Mucosa of gallbladder (tissue), 1 donor: ENCODE measurements at places on chromosomes 6 and 20.

DNA sequence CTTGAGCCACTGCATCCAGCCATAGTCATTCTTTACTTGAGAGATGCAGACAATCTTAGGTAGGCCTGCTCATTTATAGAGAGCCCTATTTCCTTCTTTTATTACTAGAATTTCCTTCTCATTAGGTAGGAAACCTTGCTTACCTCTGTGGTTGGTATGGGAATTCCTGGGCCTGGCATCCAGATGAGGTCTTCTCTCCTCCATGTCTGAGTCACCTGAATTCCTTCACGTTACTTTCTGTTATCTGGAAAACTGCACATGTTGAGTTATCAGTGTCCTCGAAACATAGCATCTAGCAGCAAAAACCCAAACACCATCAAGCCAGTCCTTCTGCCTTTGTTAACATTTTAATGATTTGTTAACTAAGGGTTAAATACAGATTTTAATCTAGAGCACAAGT, 2.2 kb downstream of the ZNFX1 start:
- no peak for DNase-seq

DNA sequence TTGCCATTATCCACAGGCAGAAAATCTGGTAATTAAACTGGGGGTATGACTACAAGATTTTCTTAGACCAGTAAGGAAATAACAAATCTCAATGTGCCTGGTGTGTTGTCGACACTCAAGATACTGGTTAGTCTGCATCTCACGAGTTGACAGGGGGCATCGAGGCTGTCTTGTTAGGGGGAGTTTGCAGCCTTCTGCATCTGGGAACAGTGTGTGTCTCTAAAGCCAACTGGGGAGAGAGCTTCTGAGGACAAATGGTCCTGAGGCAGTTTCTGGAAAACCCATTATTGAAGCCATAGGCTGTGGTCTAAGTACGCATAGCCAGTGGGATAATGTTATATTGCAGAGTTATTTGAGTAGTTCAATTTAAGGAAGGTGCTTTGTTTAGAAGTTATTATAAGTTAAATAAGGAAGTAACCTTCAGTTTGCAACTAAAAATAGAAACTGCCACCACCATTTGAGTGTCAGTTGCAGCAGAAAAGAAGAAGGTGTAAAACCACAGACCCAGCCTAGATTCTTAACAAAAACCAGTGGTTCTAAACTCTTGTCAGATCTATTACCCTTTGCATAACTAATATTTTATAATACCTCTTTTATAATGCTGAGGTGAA, 15.4 kb upstream of the MAPK13 start:
- DNase-seq: no peak

GRCh38 chr20:60090631-60091030, 132.4 kb downstream of the CDH26 start:
- no peak for DNase-seq

GRCh38 chr20:44170816-44171410, 16.1 kb downstream of the JPH2 start:
- no peak for DNase-seq

DNA sequence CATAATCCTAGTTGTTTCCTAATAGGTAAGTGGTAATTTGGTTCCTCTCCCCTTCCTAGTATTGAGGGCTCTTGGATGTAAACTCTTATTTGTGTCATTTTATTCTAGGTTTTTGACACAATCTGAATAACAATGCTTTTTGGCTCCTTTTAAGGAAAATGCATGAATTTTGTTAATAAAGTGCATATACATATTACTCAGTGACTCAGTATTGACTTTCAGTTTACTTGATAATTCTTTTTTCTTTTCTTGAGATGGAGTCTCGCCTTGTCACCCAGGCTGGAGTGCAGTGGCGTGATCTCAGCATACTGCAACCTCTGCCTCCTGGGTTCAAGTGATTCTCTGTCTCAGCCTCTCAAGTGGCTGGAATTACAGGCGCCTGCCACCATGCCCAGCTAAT, 19.1 kb downstream of the ITCH start:
- no peak for DNase-seq

DNA sequence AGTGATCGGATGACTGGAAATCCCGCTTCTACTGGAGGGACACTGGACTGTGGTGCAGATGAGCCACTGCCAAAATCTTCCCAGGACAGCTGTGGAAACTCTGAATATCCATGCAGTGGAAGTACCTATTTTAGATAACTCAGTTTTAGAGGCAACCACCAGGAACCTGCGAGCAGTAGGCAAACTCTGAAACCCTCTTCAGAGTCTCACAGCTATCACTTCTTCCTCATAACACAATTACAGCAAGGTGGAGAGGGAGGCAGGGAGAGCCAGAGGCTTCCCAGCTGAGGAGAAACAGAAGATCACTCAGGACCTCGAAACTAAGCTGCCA, 322.8 kb upstream of the NT5E start:
- DNase-seq: no peak

- DNase-seq: no peak
Observed at GRCh38 chr6:13919861-13920260, 4.9 kb upstream of the RNF182 start.

GRCh38 chr6:108134213-108134970, 31.4 kb upstream of the NR2E1 start:
- DNase-seq: no peak

DNA sequence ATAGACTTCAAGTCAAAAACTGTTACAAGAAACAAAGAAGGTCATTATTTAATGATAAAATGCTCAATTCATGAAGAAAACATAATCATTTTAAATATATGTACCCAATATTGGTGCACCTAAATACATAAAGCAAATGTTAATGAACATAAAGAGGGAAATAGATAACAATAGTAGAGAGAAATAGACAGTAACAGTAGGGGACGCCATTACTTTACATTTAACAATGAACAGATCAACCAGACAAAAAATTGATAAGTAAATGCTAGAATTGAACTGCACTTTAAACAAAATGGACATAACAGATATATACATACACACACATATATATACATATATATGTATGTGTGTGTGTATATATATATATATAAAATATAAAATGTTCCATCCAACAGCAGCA, 37.4 kb downstream of the IL22RA2 start:
- DNase-seq: no peak

- no peak for DNase-seq
Observed at GRCh38 chr6:138525355-138525754, 26.1 kb upstream of the NHSL1 start.

DNA sequence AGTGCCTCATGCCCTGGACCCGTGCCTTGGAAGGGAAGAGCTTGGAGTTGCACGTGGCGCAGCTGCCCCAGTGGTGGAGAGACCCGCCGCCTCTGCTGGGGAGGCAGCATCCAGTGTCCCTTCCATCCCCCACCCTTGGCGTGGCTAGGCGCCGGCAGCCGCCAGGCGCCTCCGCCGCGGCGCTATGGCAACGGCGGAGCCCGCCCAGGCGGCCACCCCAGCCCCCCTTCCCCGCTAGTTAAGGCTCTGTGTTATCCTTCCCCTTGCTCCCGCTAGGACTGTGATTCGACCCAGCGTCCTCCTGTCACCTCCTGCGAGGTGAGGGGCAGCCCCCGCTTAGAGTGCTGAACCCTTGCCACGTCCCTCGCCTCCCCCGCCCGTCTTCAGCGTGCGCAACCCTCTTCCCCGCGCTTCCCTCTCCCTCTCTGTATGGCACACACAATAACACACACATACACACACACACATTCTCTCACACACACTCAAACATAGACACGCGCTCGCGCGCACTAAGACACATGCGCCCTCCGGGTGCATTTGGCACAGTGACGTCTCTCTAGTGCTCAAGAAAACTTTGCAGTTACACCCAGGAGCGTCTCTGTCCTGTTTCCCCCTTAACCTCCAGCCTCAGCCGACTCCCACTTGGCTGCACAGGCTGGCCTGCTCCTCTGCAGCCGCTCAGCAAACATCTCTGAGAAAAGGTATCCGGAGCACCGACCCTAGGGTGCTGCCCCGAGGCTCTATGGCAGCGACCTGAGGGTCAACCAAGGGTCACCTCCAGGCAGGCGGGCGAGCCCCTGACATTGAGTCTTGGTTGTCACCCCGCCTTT, 8.5 kb downstream of the GRIK2 start:
- DNase-seq: no peak

GRCh38 chr6:56933650-56934049, 21.3 kb upstream of the BEND6 start:
- DNase-seq: no peak

GRCh38 chr6:158011980-158012566, 30.4 kb downstream of the SYNJ2 start:
- DNase-seq: no peak

- DNase-seq: no peak
Observed at GRCh38 chr20:58142843-58143185, 85.6 kb downstream of the ANKRD60 start.

- no peak for DNase-seq
Observed at GRCh38 chr20:34636648-34637047, 40.2 kb downstream of the PIGU start.

DNA sequence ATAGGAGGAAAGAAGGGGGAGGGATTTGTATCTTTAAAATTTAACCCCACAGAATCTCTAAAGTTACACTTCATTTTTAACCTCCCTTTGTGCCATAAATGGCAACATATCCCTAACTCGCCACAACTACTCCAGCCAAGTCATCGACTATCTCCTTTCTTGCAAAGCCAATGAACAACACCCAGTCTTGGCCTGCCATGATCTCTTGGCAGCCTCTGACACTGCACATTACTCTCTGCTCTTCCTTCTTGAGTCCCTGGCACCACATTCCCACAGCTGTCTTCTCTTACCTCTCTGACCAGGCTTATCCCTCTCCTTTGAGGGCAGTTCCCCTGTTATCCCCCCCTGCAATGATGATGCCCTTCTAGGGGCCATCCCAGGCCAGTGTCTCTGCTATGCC, 42.5 kb downstream of the MBOAT1 start:
- no peak for DNase-seq

DNA sequence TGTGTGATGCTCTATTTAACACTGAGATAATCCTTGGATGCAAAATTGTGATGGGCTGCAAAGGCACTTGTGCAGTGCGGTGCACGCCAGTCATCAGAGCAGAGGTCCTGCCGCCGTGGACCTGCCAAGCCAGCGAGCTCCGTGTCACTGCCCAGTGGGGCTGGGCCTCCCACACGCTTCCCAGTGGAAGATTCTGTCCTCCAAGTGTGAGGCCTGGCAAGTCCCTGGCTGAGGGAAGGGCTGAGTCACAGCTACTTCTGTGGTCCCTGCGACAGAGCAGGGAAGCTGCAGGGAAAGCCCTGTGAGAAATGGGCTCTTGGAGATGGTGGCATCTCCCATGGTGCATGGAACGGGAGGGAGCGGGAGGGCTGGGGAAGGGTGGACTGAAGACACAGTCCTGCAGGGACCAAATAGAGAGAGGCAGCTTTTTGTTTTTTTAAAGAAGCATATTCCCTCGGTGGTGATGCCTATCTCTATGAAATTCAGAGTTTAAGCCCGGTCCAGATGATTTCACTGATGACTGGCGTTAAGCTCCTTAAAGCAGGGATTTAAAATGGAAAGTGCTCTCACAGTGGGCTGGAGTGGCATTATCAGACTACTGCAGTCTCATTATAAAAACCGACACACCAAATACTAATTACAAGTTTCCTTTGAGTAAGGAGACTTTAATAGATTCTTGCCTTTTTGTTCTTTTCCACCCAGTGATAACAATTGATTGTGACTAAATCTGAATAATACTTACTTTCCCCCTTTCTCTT, 413.7 kb downstream of the QKI start:
- no peak for DNase-seq

DNA sequence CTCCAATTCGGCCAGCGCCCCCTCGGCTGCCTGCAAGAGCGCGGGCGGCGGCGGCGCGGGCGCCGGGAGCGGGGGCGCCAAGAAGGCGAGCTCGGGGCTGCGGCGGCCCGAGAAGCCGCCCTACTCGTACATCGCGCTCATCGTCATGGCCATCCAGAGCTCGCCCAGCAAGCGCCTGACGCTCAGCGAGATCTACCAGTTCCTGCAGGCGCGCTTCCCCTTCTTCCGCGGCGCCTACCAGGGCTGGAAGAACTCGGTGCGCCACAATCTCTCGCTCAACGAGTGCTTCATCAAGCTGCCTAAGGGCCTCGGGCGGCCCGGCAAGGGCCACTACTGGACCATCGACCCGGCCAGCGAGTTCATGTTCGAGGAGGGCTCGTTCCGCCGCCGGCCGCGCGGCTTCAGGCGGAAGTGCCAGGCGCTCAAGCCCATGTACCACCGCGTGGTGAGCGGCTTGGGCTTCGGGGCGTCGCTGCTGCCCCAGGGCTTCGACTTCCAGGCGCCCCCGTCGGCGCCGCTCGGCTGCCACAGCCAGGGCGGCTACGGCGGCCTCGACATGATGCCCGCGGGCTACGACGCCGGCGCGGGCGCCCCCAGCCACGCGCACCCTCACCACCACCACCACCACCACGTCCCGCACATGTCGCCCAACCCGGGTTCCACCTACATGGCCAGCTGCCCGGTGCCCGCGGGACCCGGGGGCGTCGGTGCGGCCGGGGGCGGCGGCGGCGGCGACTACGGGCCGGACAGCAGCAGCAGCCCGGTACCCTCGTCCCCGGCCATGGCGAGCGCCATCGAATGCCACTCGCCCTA, 963 bp downstream of the FOXF2 start:
- no peak for DNase-seq

DNA sequence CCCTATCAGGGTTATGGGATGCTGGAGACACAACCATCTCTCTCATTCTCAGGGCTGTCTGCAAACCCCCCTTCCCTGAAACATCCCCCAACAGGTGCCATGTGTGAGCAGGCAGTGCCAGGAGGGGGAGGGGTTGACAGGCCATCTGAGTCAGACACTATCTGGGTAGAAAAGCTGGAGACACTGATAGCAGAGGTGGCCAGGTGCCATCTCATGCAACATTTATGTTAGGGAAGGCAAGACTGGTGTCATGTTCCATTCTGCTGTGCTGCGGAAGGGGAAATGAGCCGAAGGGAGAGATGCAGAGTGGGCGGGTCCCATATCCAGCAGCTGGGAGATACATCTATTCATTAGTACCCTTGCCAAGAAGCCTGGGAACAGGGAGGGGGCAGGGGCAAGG, 3.5 kb downstream of the LHFPL5 start:
- no peak for DNase-seq

GRCh38 chr6:38152620-38153019, 333.1 kb downstream of the ZFAND3 start:
- DNase-seq: no peak

DNA sequence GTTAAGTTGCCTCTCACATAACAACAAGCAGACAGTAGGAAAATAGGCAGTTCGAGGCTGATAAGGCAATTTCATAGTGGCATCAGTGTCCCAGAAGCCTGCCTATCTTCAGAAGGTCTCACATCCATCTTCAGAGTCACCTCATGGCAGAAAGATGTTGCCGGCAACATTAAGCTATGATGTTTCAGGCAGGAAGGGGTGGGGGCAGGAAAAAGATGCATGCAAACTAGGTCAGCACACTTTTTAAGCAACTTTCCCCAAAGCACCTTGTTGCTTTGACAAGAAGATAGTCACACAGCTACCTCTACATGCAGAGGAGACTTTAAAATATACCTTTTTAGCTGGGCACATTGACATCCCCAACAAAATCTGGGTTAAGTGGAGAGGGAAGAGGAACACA, 43.2 kb upstream of the SMIM8 start:
- DNase-seq: no peak
